ENCODE measurements at places on chromosomes 2 and 18. TPM values are rescaled to one million over a fixed set of nuclear protein-coding genes. Genes with fewer than 3 reads are reported as not detected.

The DUSP2 gene
- 1.4 TPM for polyA plus RNA-seq

- DNase-seq: no peak
Measured at GRCh38 chr2:138689705-138690104, 90.5 kb downstream of the NXPH2 start.

DNA sequence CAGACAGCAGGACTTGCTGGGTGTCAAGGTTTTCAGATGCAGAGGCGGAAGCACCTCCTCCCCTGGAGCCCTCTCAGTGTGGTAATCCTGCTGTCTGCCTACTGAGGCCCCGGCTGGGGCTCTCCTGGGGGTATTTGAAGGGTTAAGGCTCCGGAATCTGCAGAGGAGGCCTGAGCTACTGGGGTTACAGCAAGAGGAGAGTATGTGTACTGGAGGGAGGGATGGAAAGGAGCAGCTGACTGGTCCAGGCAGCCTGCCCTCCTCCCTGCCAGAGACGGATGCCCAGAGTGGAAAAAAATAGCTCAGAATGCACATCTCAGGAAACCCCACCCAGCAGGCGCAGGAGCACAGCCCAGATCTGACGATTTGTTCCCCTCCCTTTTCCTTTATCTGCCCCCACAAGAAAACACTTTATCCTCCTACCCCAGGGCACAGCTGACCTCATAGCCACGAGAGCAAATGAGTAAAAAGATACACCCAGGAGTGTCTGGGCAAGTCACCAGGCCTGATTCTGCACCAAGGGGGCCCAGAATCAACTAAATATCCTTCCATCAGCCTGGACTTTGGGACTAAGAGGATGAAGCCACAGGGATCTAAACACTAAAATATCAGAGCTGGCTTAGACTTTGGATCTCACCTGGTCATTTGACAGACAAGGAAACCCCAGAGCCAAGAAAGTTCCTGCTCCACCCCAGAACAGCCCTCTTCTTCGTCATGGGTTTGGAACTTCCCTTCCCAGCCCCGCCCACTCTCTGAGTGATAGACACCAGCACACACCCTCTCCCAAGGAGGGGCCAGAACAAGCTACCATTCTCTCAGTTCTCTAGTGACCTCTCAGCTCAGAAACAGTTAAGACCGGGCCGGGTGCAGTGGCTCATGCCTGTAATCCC, 5.5 kb downstream of the TMBIM1 start:
- no peak for DNase-seq

The SLC19A3 gene
- polyA plus RNA-seq: 12.3 TPM

GRCh38 chr2:194765723-194766122, 891.3 kb upstream of the SLC39A10 start:
- DNase-seq: no peak

GRCh38 chr2:20673686-20674308, 6.9 kb downstream of the GDF7 start:
- DNase-seq: no peak

DNA sequence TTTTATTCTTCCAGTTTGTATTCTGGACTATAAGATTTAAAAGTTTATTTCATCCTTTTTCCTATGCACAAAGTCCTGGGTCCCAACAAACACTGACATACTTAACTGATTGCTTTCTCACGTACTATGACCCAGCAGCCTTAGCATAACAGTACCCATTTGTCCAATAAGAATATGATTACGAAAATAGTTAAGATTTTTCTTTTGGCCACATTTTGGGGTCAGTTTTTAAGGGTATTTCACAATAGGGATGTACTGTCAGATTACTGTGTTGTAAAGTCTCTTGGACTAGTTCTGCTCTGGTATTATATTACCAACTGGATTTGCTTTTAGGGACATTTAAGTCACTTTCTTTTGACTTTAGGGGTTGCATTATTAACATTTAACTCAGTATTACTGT, 46.1 kb downstream of the TTC39C start:
- DNase-seq: no peak

DNA sequence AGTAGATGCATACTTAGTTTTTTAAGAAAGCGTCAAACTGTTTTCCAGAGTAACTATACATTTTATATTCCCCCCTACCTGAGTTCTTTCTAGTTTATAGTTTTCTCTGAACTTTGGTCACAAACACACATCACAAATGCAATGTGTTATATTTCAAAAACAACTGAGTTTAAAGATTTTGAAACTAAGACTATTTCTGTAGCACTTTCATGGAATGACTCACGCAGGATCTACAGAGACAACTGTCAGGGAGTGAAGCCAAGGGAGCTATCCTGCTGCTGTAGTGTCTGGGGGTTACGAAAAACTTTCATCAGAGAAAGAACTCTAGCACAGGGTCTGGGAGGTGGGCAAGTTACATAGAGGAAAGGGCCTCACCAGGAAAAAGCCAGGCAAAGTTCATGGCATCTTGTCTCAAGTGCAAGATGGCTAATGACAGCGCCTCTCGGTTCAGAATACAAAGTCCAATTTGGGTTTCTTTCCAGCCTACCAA, 66.8 kb downstream of the UXS1 start:
- DNase-seq: no peak

The ACMSD gene
- polyA plus RNA-seq: 1.7 TPM

DNA sequence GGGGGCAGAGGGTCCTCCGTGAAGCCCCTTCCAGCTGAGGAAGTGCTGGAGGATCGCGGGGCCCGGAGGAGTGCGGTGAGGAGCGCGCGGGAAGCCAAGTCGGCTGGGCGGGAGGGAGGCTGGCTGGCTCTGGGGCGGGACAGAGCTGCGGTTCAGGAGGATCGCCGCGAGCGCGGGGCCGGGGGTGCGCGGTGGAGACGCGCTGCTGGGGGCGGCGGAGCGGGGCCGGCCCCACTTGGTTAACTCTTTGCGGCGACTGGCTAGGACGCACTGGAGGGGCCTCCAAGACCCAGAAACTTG, 464 bp downstream of the CYBRD1 start:
- peak; percentile 86 for DNase-seq

DNA sequence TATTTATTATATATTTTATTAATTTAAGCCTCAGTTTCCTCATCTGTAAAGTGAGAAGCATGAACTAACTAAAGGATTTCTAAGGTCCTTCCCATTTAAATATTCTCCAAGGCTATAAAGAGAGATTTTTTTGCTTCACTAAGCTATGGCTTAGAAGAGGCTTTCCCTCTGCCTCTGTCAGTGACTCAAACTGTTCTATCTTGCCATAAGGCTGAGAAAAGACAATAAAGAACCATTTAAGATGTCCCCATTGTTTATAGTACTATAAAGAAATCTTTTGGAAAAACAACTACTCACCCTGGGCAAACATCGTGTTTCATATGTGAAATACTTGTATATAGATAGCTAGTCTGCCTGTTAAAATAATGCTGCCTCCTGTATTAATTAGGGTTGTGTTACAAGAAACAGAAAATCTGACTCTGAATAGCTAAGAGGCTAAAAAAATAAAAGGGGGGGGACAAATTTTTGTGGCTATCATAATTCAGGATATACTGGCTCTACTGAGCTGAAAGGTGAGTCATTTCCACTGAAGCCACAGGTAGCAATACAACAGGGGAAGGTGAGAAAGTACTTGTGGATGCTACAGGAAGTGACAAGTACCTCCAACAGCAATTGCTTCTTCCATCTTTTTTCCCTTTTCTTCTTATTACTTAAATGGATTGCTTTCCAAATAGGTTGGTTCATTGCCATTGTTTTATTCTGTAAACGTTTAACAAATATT, 25.4 kb downstream of the EPHA4 start:
- no peak for DNase-seq

DNA sequence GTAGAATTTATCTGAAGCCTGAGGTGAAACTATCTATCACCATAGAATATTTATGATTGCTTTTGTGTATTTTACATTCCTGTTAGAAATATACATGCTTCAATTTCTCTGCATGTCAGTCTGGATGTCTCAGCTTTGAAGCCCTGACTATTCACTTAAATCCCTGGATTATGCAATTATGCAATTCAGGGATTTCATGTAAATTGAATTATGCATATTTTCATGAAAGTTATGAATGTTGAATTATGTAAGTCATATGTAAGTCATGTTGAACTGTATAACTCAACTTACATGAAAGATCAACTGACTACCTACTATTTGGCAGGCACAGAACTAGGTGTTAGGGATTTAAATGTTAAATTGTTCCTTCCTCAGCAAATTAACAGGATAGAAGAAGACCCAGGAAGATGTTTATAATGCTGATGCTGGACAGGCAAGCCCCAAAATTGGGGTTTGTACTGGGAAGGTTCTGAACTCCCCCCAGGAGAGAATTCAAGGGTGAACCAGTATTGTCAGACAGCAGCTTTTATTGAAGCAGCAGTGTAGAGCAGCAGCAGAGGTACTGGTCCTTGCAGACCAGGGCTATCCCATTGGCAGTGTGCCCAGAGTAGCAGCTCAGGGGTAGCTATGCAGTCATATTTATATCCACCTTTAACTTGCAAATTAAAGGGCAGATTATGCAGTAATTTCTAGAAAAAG, 236.5 kb downstream of the ZNF804A start:
- no peak for DNase-seq

DNA sequence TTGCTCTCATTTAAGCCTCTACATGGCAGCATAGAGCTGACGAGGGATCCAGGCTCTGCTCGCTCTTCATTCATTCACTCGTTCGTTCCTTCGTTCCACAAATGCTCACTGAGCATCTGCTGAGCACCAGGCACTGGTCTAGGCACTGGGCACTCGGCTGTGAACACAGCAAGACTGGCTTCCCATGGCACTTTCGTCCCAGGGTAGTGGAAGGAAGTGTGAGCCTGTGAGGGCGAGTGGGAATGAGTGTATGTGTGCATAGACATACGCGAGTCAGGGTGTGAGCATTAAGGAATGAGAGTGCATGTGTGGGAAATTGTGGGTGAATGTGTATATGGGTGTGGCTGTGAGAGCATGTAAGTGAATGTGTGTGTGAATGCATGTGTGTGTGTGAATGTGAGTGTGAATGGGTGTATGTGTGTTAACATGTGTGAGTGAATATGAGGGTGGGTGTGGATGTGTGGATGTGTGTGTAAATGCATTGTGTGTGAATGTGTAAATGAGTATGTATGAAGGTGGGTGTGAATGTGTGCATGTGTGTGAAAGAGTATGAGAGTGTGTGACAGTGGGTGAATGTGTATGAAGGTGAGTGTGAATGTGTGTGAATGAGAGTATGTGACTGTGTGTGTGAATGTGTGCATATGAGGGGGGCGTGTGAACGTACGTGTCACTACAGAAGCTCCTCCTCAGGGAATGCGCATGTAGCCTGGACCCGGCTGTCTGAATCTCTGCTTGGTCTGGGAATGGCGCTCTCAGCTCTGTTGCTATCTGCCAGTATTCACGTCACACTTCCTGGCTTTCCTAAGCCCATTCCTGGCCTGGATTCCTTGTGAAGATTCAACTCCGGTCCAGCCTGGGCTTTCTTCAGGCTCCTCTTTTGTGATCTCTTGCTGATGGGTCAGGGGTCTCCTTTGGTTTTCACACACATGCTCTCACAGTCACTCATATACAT, 28.8 kb downstream of the SNORC start:
- DNase-seq: peak; percentile 82

The MDH1B gene
- polyA plus RNA-seq: 4.3 TPM

GRCh38 chr2:129757366-129757914, 222.0 kb upstream of the RAB6C start:
- DNase-seq: no peak

- DNase-seq: no peak
Measured at GRCh38 chr2:32852856-32853255, 93.9 kb upstream of the LTBP1 start.

The SLC11A1 gene
- 0.78 TPM for polyA plus RNA-seq

The ATP5MC3 gene
- polyA plus RNA-seq: 173 TPM

DNA sequence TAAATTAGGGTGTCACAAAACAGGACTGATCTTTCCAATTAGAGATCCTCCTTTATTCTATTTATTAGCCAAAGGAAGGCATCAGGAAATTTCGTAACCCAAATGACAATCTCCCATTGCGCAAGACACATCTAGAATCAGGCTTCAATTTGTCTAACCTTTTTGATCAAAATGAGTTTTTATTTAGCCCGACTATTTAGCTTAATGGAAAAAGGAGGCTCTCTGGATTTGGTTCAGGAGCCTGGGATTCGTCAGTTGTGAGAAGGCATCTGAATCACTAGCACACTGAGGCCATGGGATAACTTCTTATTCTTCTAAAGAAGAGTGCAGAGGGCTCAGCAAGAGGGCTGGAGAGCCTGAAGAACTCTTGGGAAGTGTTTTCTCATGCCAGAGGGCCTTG, 332.1 kb upstream of the ETAA1 start:
- no peak for DNase-seq

The NT5C1B gene
- 1.9 TPM for polyA plus RNA-seq

- DNase-seq: peak; percentile 10
Measured at GRCh38 chr2:148447877-148448276, 196.7 kb upstream of the EPC2 start.

DNA sequence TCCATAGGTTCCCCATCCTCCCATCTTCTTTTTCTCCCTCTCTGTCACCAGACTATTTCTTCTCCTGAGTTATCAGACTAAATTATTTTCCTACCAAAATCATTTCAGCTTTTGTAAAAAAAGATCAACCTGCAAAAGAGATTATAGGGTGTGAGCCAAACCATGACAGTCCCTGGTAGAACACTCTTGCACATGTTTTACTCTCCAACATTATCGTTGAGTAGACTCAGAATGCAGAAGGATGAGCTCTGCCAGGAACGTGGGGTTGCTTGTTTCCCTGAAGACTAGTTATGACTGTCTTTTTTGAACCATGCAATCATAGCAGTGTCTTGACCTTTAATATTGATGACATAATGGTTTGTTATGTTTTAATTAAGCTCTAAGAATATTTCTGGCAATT, 360.1 kb upstream of the VWC2L start:
- DNase-seq: no peak

GRCh38 chr2:43495727-43496126, 100.1 kb downstream of the THADA start:
- DNase-seq: no peak

The PID1 gene
- polyA plus RNA-seq: 28.1 TPM

GRCh38 chr18:34901299-34901698, 139.9 kb upstream of the MAPRE2 start:
- no peak for DNase-seq

The TMEM17 gene
- 4.8 TPM for polyA plus RNA-seq

The GPR17 gene
- 2.6 TPM for polyA plus RNA-seq

DNA sequence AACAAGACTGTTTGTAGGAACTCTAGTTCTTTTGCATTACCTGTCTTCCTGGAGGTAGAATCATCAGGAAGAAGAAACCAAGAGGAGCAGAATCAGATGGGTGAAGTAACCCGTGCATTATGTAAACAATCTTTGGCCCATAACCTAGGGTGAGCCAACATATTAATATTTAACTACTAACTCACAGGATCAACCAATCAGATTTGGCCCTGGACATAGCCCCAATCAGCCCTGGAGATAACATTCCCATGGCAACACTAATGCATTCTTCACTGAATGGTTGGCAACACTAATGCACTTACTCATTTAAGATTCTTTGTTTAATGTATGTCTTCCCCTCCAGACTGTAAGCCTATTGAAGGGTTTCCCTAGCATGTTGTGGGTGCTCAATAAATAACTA, 72.0 kb upstream of the CTAGE1 start:
- no peak for DNase-seq

Measured in left lung (tissue), 14 donors.